ENCODE measurements at places on chromosomes 2 and 18.

- peaks cover 5% of the 10 kb centered on the region for H3K27me3 ChIP-seq
- DNase-seq: peak; percentile 52
- no peak overlapping the region for H3K4me3 ChIP-seq
- H3K27ac ChIP-seq: no peak overlapping the region
- H3K36me3 ChIP-seq: no peaks in the 10 kb centered on the region
- no peaks in the 10 kb centered on the region for H3K4me1 ChIP-seq
Observed at GRCh38 chr2:29910465-29910864, 10.9 kb downstream of the ALK start.

GRCh38 chr2:120743657-120744056 lies 8.0 kb downstream of the GLI2 start:
- no peaks in the 10 kb centered on the region for H3K27me3 ChIP-seq
- no peak overlapping the region for H3K4me3 ChIP-seq
- H3K27ac ChIP-seq: no peak overlapping the region
- no peak for DNase-seq
- peaks cover 19% of the 10 kb centered on the region for H3K4me1 ChIP-seq

DNA sequence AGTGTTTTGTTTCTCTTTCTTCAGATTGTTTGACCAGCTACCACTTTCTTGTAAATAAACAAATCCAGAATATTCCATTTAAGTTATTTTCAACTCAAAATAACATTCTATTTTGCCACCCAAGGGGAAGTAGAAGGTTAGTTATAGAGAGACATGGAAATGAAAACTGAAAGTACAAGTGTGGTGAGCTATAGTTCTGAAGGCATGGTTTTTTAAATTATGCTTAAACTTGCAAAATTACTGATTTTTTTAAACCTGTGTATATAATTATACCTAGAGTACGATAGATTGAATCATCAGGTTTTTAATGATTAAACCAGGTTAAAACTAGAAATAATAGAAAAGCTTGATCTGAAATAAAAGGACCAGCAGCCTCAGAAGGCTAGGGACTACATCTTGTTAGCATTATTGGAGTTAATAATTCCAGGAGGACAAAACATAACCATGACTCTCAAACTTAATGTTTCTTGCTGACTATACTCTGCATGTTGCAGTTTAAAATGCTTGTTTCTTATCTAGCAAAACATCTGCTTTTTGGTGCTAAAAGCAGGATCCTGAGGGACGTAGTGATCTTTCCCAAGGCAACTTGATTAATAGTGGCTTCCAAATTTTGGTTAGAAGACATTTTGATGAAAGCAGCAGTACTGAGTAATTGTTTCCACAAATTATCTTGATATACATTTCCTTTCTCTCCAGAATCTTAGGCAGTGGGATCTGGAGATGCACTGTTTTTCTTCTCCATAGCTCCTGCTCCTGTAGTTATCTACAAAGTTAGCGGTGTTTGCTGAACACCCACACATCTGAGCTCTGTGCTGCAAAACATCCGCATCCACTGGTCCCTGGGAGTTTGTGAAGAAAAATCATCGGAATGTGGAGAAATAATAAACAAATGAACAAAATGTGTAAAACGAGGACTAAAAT lies 327.2 kb upstream of the PKDCC start:
- no peaks in the 10 kb centered on the region for H3K4me1 ChIP-seq
- DNase-seq: no peak
- peaks cover 5% of the 10 kb centered on the region for H3K27me3 ChIP-seq
- H3K36me3 ChIP-seq: no peaks in the 10 kb centered on the region

GRCh38 chr2:6113786-6114185 lies 421.6 kb downstream of the SOX11 start:
- H3K27me3 ChIP-seq: no peaks in the 10 kb centered on the region
- DNase-seq: no peak
- H3K4me3 ChIP-seq: no peak overlapping the region
- H3K36me3 ChIP-seq: no peaks in the 10 kb centered on the region
- H3K27ac ChIP-seq: no peak overlapping the region
- no peaks in the 10 kb centered on the region for H3K4me1 ChIP-seq

GRCh38 chr18:59724103-59724502 lies 26.9 kb upstream of the CCBE1 start:
- DNase-seq: peak; percentile 79
- peaks cover 41% of the 10 kb centered on the region for H3K4me1 ChIP-seq
- H3K4me3 ChIP-seq: no peak overlapping the region
- no peaks in the 10 kb centered on the region for H3K36me3 ChIP-seq
- H3K27ac ChIP-seq: no peak overlapping the region

Data from PC-3 (cell line).